ENCODE measurements at places on chromosomes 6 and 20. TPM values are rescaled to one million over a fixed set of nuclear protein-coding genes. Genes with fewer than 3 reads are reported as not detected.

Gene DDO
- not detected for total RNA-seq

Gene BCL2L1
- total RNA-seq, result 50.7 TPM

Gene ELOVL2
- 45.7 TPM for total RNA-seq

Gene ZBP1
- total RNA-seq, result not detected

Gene CPNE5
- 15.3 TPM for total RNA-seq

Gene DLK2
- 8.5 TPM for total RNA-seq

Gene SAMD5
- total RNA-seq, result 22.5 TPM

Gene MICB
- total RNA-seq, result 0.31 TPM

Gene FLRT3
- 21.9 TPM for total RNA-seq

Gene TMEM200A
- total RNA-seq, result 25.0 TPM

Gene TFAP2D
- total RNA-seq, result not detected

Gene EYA2
- total RNA-seq, result 0.94 TPM

Gene OVOL2
- total RNA-seq, result 0.94 TPM

Gene CDSN
- not detected for total RNA-seq

Gene HSPA1L
- 3.1 TPM for total RNA-seq

Gene MEP1A
- not detected for total RNA-seq

Gene CYP24A1
- not detected for total RNA-seq

Gene GPLD1
- total RNA-seq, result 19.7 TPM

Gene NHSL1
- total RNA-seq, result 117 TPM

Gene OLIG3
- total RNA-seq, result not detected

Gene VIP
- total RNA-seq, result 3.1 TPM

Gene SLC22A16
- not detected for total RNA-seq

Gene GPX5
- not detected for total RNA-seq

Gene ABCC10
- 33.5 TPM for total RNA-seq

Gene NOTCH4
- 8.8 TPM for total RNA-seq

Gene VPS16
- total RNA-seq, result 62.6 TPM

Gene ADGB
- total RNA-seq, result 0.31 TPM

Gene VGLL2
- not detected for total RNA-seq

Gene CD24
- total RNA-seq, result 943 TPM

Gene C4B
- total RNA-seq, result 8.8 TPM

Gene ETV7
- total RNA-seq, result not detected

Gene GPR6
- total RNA-seq, result 1.3 TPM

Gene ADA
- 0.63 TPM for total RNA-seq

Gene MOG
- 0.31 TPM for total RNA-seq

Gene PRDM13
- not detected for total RNA-seq

Gene NRSN1
- 31.6 TPM for total RNA-seq

Gene NANP
- total RNA-seq, result 6.6 TPM

Gene BFSP1
- 0.31 TPM for total RNA-seq

Gene ENPP1
- 1.6 TPM for total RNA-seq

Gene ECT2L
- 0.31 TPM for total RNA-seq

Gene CRISP2
- 0.31 TPM for total RNA-seq

All from parietal lobe (tissue), 2 donors.